Type B pancreatic cell (in vitro differentiated cells): ENCODE measurements at places on chromosomes 1 and 21.

GRCh38 chr1:52424813-52425212 lies 20.4 kb downstream of the PRPF38A start:
- no peak for DNase-seq

- no peak for DNase-seq
Observed at GRCh38 chr1:53319296-53320101, 8.4 kb downstream of the LRP8 start.

- DNase-seq = no peak
Observed at GRCh38 chr1:168512864-168513595, 30.8 kb downstream of the XCL2 start.

DNA sequence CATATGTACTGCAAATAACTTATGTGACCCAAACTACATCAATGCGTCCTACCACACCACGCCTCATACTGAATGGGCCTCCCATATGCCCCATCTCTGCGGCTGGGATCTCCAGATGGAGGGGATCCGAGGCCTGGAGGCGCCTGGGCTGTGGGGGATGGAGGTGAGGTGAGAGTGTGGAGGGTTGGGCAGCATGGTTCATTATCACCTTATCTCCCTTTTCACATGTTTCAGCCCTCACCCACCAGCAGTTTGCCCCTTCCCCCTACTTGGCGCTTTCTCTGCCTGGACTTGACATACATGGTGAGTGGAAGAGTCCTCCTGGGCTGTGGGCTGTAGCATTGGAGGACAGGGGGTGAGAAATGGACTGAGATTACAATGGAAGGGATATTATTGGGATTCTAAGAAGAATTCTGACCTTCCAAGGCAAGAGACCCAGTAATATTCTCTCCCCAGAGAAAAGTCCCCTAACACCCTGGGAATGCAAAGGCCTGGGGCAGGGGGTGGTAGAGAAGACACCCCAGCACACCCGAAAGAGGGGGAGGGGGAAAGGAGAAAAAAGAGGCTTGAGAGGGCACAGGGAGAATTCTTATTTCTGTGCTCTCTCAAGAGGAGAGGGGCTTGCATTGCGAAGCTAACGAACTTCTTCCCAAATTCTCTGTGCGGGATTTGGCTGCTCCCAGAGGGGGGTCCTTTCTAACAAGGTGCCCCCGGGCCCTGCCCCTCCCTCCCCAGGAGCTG lies 61.4 kb downstream of the MEF2D start:
- no peak for DNase-seq

DNA sequence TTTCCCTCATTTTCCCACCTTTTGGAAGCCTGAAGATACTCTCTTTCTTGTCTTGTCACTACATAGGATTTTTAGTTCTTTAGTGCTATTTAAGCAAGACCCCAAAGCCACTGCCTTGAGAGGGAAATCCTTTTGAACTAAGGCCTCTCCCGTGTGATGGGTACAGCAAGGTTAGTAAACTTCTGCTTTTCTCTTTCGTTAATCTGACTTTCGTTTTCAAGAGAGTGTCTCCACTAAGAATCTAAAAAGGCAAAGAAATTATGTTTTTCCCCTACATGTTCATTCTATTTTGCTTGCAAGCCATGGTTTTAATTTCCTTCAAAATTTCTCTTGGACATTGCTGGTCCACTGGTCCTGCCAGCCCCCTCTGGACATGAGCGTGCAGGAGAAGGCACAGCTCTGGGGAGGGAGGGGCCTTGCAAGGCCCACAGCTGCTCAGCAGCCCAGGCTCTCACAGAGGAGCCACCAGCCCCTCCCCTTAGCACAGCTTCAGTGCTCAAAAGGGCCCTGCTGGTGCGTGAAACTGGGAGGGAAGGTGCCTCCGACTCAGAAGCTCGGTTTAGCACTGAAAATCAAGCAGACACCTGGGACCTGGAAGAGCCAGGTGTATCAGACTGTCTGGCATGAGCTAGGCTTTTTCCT lies 210.9 kb upstream of the GALNT2 start:
- DNase-seq = no peak

- DNase-seq = no peak
Observed at GRCh38 chr1:226778657-226779058, 39.6 kb upstream of the ITPKB start.

- DNase-seq = no peak
Observed at GRCh38 chr1:176878750-176879536, 285.6 kb downstream of the ASTN1 start.

- no peak for DNase-seq
Observed at GRCh38 chr1:204660509-204660908, 25.0 kb downstream of the LRRN2 start.

DNA sequence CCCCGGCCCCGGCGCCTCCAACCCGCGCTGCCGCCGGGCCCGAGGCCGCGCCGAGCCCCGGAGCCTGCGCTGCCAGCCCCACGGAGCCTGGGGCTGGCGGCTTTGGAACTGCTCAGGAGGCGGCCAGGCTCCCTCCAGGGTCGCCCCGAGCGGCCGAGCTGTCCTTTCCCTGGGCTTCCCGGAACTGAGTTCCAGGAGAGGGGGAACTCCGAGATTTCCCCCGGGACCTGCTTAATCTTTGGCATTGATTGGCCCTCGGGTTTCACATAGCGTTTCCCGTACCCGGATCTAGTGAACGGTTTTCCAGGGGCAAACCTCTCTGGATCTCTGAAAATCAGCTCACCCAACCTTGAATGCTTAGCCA lies 504 bp downstream of the H6PD start:
- no peak for DNase-seq

- no peak for DNase-seq
Observed at GRCh38 chr1:205923651-205924459, 19.4 kb downstream of the SLC26A9 start.
